Muscle of arm (tissue), 14 donors: ENCODE measurements at places on chromosomes 4 and X.

- no peak for DNase-seq
These were observed 8.0 kb downstream of the PPARGC1A start for GRCh38 chr4:23881674-23882337.

DNA sequence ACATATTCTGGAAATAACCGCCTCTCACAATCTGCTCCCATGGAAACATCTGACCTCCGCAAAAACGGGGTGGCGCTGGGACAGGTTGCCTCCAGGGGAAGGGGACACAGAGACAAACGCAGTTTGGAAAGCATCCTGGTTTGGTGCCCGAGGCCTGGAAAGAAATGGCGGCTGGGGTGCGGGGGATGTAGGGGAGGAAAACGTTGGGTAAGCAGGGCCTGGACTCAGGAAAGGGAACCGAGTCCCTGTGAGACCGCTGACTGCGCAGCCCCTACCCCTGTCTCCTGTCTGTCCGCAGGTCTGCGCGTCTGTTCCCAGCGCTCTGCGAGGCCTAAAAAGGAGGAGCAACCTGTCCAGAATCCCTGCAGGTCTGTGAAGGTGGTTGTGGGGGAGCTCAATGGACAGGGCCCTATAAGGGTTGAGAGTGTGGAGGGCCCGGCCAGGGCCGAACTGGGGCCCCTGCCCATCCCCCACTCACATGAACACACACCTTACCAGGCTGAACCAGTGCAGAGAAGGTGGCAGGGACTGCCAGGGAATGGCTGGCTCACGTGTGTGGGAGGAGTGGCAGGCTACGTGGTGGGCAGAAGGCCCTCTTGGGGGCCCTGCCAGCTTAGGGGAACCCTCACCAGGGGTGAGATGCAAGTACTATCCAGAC, 672 bp downstream of the TCEAL3 start:
- DNase-seq, result no peak

DNA sequence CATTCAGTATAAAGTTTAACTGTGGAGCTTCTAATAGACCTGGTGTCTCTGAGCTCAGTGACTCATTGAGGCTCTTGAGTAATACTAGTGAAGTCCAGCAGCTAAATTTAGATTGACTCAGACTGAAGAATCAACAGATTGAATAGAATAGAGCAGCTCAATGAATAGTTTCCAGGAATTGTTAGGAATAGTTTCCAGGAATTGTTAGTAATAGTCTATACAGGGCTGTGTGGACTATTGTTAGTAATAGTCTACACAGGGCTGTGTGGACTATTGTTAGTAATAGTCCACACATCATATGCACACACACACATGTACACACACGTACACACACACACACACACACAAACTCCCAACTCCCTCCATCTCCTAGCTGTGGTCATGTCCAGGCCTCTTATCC, 3.0 kb downstream of the GIMD1 start:
- peak; percentile 45 for DNase-seq

DNA sequence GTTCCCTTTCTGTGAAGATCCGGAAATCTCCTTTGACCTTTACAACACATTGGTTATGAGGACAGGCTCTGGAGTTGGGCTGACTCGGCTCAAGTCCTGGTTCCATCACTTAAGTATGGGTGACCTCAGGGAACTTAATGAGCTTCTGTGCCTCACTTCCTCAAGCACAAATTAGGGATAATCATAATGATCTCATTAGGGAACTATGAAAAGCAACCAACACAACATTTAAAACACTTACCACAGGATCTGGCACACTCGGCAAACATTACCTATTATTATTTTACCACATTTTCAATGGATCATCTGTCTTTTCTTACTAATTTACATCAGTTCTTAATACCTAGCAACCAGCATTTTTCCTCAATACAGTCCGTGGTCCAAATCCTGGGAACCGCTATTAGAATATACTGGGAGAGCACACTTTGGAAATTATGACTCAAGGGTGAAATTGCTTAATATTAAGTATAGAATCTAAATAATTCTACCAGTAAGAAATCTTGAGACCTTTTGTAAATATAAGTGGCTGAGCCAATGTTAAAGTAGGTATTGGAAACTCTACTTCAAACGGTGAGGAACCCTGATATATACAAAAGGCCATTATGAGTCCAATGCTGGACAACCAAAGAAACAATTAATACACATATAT, 19.6 kb downstream of the ADGRA3 start:
- DNase-seq, result no peak

- no peak for DNase-seq
These were observed 3.2 kb downstream of the HTRA3 start for GRCh38 chr4:8272472-8273428.

- no peak for DNase-seq
These were observed 43.6 kb downstream of the HTT-AS start for GRCh38 chr4:3030566-3031356.

GRCh38 chr4:139762720-139763119, 97.1 kb downstream of the MGST2 start:
- no peak for DNase-seq

- no peak for DNase-seq
These were observed 18.4 kb upstream of the NSUN7 start for GRCh38 chr4:40731361-40731760.

DNA sequence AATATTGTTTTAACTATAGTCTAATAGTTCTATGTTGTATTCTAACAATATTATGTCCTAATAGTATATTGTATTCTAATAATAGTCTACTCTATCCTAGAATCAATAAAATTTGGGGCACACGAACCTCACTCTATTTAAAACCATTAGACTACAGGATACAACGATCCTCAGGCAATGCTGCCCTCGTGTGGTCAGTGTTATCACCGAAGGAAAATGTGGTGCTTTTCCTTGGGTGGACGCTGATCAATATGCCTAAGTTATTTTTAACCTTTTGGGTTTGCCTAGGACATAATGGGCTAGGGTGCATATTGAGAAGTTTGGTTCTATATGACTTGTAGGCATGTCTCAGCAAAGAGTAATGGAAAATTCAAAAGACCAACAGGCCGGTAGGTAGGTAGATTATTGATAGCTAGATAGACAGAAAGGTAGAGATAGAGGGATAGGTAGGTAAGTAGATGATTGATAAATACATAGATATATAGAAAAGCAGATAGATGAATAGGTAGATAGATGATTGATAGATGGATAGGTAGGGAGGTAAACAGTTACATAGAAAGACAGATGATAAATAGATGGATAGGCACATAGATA, 75.1 kb downstream of the PRKX start:
- peak; percentile 61 for DNase-seq

- DNase-seq, result no peak
These were observed 187.1 kb downstream of the BCOR start for GRCh38 chrX:39910651-39911050.

- DNase-seq, result no peak
These were observed 21.8 kb downstream of the SPANXC start for GRCh38 chrX:141220342-141221008.

DNA sequence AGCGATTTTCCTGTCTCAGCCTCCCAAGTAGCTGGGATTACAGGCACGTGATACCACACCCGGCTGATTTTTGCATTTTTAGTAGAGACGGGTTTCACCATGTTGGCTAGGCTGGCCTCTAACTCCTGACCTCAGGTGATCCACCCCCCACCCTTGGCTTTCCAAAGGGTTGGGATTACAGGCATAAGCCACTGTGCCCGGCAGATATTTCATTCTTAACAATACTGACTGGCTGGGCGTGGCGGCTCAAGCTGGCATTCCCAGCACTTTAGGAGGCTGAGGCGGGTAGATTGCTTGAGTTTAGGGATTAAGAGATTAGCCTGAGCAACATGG, 1.3 kb downstream of the PQBP1 start:
- no peak for DNase-seq

- no peak for DNase-seq
These were observed 17.2 kb downstream of the C1QTNF7 start for GRCh38 chr4:15444879-15445547.

GRCh38 chrX:39922926-39923325, 174.8 kb downstream of the BCOR start:
- no peak for DNase-seq

- no peak for DNase-seq
These were observed 138.0 kb upstream of the FAM9B start for GRCh38 chrX:9171841-9172463.

- DNase-seq, result no peak
These were observed 240.8 kb upstream of the PPARGC1A start for GRCh38 chr4:24130637-24131036.

DNA sequence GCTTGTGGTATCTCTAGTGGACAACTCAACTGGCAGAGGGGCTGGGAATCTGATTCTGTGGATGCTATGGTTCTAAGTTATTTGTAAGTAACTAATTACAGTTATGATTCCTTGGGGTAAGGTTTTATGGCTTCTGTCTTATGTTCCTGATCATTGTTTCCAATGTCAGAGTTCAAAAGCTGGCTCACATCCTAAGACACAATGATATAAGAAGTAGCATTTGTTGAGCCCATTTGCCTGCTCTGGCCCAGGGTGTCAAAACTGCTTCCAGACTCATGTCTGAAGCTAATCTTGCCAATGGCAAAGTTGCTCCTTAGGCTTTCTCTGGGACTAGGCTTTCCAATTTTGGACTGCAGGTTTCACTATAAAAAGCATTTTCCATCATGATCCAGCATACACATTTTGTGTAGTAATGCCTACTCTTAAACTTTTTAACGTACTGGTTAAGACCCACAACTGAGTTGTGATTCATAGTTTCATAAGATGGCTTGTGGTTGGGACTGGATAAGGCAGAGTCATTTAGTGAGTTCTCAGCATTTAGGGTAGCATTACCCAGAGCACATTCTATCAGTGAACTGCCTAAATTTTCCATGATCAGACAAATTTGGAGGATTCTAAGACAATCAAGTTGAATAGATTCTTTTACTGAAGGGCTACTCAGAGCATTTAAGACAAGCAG, 50.0 kb downstream of the CCNI start:
- DNase-seq, result no peak

GRCh38 chr4:169033660-169034059, 23.6 kb upstream of the CBR4 start:
- no peak for DNase-seq

DNA sequence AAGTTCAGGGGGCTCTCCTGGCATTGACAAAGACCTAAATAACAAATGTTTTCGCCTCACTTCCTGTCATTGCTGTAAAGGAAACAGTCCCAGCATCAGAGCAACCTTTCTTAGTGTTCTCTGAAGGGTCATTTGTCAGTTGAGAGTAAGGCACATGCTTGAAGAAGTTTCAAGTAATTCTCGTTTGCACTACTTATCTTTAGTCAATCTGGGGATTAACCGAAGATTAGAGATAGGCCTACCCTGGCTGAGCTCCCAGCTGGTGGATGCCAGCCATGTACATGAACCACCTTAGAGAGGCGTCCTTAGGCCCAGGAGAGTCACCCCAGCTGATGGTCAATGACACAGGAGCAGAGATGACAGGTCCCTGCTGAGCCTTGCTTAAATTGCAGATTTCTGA, 189.9 kb upstream of the PGRMC2 start:
- no peak for DNase-seq

GRCh38 chr4:3805731-3806130, 39.5 kb downstream of the ADRA2C start:
- no peak for DNase-seq
